ENCODE measurements at places on chromosomes 1 and 21. TPM values are rescaled to one million over a fixed set of nuclear protein-coding genes. Genes with fewer than 3 reads are reported as not detected.

DNA sequence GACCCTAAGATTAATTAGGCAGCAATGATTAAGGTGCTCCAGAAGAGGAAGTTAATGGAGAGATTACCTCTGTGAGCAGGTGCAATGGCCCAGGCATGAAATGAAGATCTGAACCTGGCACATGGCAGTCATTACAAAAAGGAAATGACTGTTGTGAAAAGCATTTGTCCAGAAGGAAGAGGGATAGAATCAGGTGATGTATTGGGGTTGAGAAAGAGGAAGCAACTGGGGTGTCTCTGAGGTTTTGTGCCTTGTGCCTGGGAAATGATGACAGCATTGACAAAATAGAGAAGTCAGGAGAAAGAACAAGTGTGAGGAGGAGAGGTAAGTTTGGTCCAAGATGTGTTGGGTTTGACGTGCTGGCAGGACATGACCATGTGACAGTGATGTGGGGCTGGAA, 5.6 kb downstream of the CRCT1 start:
- no peak for DNase-seq

- peak; percentile 79 for DNase-seq
These were observed 61.1 kb downstream of the GADD45A start for GRCh38 chr1:67745875-67746698.

DNA sequence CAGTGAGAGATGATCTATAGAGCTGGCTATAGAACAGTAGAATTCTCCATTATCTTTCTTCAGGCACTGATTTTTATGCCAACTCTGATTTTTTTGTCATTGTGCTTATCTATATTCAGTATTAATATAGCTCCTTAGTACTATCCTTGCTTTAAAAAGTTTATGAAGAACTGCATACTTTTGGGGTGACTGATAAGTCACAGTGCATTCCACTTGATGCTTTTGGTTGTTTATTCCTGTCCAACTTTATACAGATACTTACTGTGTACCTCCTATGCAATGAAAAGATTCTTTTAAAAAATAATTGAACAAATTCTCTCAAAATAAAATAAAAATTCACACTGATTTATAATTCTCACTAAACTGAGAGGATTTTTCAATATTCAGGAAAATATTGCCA, 71.6 kb downstream of the COL24A1 start:
- DNase-seq, result no peak

GRCh38 chr1:246622035-246622652, 55.9 kb downstream of the CNST start:
- DNase-seq, result no peak

- DNase-seq, result peak; percentile 98
These were observed 132.8 kb downstream of the TNFSF18 start for GRCh38 chr1:172917972-172918371.

DNA sequence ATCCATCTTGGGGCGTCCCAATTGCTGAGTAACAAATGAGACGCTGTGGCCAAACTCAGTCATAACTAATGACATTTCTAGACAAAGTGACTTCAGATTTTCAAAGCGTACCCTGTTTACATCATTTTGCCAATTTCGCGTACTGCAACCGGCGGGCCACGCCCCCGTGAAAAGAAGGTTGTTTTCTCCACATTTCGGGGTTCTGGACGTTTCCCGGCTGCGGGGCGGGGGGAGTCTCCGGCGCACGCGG, 282 bp upstream of the SOD1 start:
- DNase-seq, result no peak

The DTL gene
- total RNA-seq, result 40.1 TPM

GRCh38 chr1:213761845-213762407, 225.8 kb upstream of the PROX1 start:
- no peak for DNase-seq

The ACOT11 gene
- total RNA-seq, result 9.9 TPM

DNA sequence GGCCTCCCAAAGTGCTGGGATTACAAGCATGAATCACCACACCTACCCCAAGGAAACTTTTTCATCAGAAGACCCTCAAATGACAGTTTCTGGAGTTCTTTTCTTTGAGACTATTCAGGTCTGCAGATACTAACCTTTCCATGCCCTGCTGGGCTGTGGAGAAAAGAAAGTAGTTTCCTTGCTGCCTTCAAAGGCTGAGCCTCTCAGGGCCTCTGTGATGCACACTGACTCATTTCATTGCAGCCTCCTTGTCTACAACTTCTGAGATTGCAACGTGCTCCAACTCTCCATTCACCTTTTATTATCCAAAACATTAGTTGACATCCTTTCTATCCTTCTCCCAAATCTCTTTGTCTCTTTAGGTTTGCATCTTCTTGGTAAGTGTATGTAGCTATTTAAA, 8.8 kb upstream of the SAMSN1 start:
- DNase-seq, result no peak

DNA sequence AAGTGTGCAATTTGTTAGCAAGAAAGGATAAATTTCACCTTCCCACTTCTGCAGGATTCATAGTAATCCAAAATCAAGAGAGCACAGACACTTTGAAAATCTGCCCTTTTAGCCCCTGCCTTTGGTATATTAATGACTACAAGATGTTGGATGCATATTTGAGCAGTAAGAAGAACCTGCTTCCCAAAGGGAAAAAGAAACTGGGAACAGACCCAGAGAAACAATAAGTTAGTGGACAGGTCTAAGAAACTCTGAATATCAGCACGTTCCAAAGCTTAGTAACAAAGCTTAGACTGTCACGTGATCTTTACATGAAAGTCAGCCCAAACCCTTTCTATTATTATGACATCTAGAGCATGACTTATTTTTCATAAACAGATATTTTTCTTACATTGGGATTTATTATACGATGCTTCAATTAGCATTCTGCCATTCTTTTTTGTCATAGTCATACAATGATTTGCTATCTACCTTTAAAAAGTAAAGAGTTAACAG, 390.9 kb upstream of the ADGRL2 start:
- no peak for DNase-seq

The LRRC53 gene
- not detected for total RNA-seq
